ENCODE measurements at places on chromosomes 12 and 14.

GRCh38 chr14:41609704-41610183 lies 3.1 kb downstream of the LRFN5 start:
- DNase-seq: no peak

GRCh38 chr14:77067632-77068516 lies 30.2 kb upstream of the CIPC start:
- DNase-seq: no peak

- no peak for DNase-seq
These were observed 206.7 kb downstream of the AACS start for GRCh38 chr12:125271892-125272291.

DNA sequence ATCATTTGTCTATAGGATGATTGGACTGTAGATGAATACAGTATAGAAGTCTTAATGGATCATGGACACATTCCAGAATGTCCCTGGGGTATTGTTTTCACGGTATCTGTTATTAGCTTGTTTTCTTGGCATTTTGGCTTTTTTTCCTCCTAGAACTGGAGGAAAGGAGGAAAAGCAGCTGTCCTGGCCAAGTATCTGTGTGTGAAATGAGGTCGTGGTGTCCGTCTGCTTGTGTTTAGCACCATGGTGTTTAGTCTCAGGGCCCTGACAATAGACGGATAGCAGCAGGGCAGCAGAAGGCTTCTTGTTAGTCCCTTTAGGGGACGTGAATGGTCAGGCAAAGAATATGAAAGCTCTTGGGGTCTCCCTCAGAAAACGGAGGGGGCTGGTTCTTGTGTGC lies 21.2 kb downstream of the FGF6 start:
- no peak for DNase-seq

- DNase-seq: no peak
These were observed 29.3 kb downstream of the JAG2 start for GRCh38 chr14:105139212-105139825.

- DNase-seq: no peak
These were observed 12.4 kb downstream of the ZBTB1 start for GRCh38 chr14:64516969-64517368.

DNA sequence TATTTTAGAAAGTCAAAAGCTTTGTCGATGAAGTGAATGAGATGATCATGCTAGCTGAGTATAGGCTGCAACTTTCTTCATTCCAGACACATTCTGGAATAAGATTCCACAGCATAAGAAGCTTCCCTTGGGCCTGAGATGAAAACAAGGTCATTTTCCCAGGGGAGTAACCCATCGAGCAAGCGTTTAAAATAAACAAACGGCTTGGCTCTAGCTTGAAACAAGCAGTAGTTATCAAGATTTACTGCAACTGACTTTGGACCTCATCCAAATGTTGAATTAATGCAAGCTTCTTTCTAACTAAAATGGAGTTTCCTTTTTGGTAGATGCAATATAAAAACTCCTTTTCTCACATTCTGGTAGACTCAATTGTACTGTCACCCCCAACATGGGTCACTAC lies 23.0 kb downstream of the KCNJ8 start:
- no peak for DNase-seq

DNA sequence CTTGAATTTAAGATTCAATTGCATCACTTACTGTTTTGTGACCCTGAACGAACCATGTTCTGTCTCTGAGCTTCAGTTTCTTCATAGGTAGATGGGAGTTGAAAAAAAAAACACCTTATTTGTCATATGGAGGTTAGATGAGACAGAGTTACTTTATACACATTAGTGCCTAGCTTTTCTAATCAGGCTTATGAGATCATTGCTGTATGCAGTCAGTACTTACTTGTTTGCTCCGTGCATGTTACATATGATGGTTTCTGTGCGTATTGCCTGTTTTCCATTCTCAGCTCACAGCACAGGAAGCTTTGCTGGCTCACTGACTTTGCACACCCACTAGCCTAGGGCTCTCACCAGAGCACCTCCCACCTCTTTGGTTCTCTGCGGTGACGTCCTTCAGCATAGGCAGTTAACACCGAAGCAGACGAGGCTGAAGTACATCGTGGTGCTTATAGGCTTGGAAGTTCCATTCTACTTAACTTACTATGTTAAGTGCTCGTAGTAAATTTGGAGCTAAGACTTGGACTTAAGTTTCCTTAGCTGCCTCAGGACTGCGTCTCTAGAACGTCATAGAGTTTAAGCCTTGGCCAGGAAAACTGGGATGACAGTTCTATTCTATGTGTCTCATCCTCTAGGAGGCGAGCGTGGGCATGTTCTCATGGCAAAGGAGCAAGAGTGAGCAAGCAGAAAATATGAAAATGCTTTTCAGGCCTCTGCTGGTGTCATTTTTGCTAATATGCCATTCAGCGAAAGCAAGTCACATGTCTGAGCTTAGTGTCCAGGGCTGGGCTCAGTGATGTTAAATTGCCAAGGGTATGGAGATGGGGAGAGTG lies 57.3 kb downstream of the NRXN3 start:
- no peak for DNase-seq

- no peak for DNase-seq
These were observed 636 bp downstream of the ZFYVE21 start for GRCh38 chr14:103716091-103716801.

DNA sequence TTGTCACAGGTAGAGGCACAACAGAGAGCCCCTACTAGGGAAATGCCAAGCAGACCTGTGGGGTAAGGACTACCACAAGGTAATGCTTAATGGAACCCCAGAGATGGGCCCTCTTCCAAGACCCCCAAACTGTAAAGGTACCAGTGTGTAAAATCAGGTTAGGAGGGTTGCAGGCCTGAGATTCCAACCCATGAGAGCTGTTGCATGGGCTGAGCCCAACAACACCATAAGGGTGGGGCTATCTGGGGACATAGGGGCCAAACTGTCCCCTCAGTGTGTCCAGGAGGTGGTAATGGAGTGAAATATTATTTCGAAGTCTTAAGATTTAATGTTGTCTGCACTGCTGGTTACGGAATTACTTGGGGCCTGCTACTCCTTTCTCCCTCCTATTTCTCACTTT lies 620.2 kb downstream of the ETNK1 start:
- no peak for DNase-seq

DNA sequence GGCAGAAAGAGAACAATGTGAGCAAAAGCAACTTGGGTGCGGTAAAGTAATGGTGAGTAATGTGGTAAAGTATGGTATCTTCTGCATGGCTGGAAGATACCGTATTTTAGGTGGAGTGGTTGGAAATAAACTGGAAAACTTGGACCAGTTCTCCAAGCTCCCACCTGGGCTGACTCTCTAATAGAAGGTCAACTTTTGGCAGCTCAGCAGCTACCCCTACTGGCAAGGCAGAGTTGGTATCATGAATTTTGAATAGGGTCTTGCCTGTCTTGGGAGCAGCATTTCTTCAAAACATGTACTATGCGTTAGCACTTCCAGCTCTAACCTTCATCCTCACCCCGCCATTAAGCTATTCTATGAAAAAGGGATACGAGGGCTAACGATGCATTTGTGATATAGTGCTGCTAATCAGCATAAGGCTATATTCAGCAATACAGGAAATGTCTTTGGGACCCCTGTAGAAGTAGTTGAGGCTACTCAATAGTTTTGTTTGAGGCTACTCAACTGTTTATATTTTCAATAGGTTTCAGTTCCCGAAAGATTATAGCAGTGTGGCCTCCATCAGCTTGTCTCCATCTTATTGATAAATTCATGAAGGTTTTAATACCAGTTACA lies 276.3 kb upstream of the FAR2 start:
- peak; percentile 35 for DNase-seq

DNA sequence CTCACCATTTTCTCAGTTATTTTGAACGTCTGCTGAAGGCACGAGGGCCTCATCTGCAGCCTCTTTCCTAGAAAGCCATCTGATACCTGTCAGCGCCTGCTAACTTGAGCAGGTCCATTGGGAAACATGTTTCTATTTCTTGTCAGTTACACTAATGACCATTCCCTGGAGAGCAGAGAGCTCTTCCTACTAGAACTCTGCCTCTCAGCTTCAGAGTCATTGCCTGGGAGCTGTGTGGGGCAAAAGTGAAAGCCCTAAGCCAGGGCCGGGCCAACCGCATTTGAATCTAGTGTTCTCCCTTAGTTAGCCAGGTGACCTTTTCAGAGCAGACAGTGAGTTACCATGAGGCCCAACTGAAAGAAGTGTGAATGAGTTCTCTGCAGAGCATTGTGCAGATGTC lies 135.8 kb downstream of the EML1 start:
- no peak for DNase-seq

- DNase-seq: no peak
These were observed 8.2 kb downstream of the WBP11 start for GRCh38 chr12:14795028-14795448.

GRCh38 chr14:65377576-65377975 lies 35.0 kb upstream of the FUT8 start:
- no peak for DNase-seq

DNA sequence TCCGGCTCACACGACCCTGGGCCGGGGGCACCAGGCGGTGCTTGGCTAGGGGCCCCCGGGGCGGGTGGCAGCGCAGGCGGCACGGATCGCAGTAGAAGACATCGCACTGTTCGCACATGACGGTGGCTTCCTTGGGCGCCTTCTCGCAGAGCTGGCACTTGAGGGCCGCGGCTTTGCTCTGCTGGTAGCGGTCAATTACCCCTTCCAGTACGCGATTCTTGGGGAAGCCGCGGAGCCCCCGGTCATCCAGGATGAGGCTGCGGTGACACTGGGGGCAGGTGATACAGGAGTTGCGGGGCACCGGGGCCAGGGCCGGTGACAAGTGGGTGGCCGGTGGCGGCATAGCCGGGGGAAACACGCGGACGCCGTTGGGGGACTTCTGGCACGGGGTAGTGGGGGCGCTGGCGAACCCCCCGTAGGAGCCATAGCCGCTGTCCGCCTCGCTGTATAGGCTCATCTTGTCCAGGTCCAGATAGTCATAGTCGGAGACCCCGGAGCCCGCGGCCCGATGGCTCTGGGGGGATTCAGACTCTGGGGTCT lies 553 bp downstream of the TRIM9 start:
- DNase-seq: no peak

GRCh38 chr12:130435331-130435730 lies 97.6 kb downstream of the PIWIL1 start:
- no peak for DNase-seq

DNA sequence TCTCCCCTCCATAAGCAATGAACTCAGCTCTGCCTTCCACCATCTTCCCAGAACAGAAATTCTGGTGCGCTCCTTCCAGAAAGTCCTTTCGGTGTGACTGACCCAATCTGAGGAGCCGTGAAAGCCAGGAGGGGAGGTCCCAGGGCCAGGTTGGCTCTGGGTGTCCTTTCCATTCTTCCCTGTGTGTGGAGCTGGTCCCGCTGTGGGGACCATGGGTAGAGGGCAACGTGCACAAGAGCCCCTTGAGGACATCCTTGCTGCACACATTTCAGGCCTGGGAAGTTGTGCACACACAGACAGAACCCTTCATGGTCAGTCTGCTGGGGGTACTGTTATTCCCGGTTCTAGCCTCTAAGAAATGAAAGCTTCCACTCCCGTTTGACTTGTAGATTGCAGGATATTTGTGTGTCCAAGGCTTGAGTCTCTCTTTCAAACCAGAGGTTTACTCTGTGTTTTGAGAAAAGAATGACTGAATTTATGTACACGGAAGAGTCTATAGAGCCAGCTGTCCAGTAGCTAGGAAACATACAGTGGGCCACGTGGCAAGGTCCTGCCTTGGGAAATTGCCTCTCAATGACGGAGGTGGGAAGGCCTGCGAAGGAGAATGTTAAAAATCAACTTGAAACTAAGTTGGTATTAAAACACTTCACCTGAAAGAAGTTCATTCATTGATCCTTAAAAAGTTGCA lies 10.1 kb downstream of the NFKBIA start:
- DNase-seq: no peak

- DNase-seq: no peak
These were observed 21.3 kb downstream of the SETD1B start for GRCh38 chr12:121825041-121825523.

Data from pulmonary artery endothelial cell (primary cell).